ENCODE measurements at places on chromosomes 4 and X.
A peak's percentile ranks its signal among the peaks of the same experiment; 100 is the strongest.

DNA sequence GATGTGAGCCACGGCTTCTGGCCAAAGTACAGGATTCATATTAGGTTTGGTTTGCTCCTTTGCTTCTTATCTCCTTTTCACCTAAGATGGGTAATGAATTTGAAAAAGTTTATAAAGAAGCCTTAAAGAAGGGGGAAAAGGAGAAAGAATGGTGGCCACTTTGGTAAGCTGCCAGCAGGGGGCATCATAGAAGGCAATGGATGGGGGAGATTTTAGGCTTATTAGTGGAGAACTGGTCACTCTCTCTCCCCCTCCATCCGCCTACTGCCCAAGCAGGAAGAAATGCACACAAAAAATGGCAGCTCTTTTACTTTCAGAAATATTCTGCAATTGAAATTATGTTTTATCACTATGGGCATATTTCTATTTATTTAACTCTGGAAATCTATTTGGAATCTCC, 32.0 kb downstream of the SPARCL1 start:
- DNase-seq: peak; percentile 1

GRCh38 chr4:108224611-108225053, 55.9 kb upstream of the LEF1 start:
- peak; percentile 78 for DNase-seq

DNA sequence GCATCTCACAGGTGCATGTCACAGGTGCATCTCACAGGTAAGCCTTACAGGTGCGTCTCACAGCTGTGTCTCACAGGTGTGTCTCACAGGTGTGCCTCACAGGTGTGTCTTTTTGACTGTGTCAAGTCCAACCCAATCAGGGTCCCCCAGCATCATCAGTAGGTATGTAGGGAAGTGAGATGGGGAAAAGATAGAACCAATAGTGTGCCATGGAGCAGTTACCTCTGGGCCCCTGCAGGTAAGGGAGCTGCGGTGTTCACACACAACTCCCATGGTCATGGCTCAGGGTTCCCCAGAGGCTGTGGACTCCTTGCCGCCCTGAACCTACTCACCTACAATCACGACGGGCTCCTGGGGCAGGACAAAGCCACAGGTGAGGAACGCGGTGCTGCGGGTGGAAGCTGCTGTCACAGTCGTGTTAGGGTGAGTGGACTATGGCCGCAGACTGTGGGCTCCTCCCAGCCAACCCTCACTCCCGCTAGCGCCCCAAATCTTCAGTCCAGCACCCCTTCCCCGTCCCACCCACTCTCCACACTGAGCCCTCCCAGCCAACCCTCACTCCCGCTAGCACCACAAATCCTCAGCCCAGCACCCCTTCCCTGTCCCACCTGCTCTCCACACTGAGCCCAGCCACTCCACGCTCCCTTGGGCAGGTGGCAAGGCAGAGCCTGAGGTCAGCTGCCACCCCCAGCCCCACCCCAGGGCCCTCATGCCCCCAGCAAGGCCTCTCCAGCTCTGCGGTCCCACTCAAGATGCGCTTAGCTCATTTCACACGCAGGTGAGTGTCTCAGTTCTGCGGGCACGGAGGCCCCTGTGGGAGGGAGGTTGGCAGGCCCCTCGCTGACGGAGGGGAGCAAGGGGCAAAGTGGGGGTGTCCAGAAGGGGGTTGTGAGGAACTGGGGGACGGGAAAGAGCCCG, 2.1 kb upstream of the PDE6B start:
- DNase-seq: no peak

- peak; percentile 46 for DNase-seq
These were observed 143.4 kb downstream of the CPEB2 start for GRCh38 chr4:15145709-15146108.

DNA sequence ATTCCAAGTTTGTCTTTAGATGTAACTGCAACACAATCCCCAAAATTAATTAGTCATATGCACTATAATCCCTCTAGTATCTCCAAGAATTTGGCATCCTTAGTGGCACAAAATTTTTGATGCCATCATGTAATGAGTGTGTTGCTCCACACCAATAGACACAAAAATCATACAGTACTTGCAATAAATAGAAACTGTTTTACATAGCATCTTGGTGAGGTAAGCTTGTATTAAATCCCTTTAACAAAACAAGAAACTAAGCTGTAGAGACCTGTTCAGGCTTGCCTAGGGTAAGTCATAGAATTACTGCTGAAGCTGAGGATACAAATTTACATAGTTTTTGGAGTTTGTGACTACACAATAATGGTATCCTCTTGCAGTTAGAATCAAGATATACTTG, 64.5 kb upstream of the PRSS12 start:
- no peak for DNase-seq

- peak; percentile 85 for DNase-seq
These were observed 28.5 kb upstream of the FGF2 start for GRCh38 chr4:122798101-122798500.

- no peak for DNase-seq
These were observed 134.1 kb downstream of the ELOVL6 start for GRCh38 chr4:110064295-110064694.

DNA sequence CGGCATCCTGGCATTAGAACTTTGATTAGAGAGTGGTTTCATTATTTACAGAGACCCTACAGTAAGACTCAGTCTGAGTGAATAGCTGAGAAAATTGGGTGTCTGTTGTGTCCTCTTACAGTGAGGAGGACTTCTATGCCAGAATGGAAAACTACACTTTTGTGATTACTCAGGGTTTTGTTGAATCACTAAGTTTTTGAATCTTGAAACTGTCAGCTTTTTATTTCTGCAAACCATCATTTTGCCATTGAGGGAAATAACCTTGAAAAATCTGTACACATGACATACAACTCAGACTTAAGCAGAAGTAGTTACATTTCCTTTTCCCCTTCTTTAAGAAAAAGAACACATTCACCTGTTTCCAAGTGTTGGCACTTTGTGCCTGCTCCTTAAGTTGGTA, 117.6 kb upstream of the RASGEF1B start:
- DNase-seq: no peak

GRCh38 chr4:44425614-44426208, 22.9 kb downstream of the KCTD8 start:
- DNase-seq: peak; percentile 24

DNA sequence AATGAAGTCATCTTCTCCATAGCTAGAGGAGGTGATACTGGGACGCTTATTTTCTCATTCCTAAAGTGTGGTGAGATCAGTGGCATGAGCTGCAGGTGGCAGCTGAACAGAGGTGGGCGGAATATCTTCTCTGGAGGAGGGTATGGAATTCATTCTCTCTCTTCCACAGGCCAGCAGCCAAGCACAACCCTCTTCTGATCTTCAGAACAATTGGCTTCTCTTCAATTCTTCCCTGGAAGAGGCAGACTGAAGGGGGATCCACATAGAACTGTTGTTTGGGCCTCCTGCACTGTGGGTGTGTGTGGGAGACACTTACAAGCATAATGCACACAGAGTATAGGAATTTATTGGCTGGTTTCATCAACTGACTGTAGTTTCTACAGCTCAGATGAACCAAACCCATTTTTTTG, 180.4 kb upstream of the RASGEF1B start:
- DNase-seq: peak; percentile 10

GRCh38 chrX:53544936-53545335, 110.8 kb upstream of the HSD17B10 start:
- no peak for DNase-seq

- no peak for DNase-seq
These were observed 722 bp downstream of the FGF16 start for GRCh38 chrX:77447653-77448569.

DNA sequence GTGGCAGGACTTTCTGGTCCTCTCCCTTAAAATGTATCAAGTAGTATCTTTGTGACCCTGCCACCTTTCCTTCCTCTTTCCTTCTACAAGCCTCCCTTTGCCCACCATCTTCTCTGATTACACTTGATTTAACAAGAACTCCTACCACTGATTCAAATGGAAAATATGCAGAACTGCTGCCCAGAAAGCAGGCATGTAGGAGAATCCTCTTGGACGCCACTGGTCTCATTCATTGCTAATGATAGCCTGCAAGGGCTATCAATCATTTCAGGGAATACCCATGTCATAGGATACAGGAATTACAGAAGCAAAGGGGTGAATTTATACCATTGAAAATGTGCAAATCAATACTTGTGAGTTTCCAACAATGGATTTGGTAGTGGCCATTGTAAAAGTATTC, 294.6 kb upstream of the NRK start:
- DNase-seq: no peak

- DNase-seq: peak; percentile 20
These were observed 131.8 kb upstream of the ENPEP start for GRCh38 chr4:110344165-110344564.

DNA sequence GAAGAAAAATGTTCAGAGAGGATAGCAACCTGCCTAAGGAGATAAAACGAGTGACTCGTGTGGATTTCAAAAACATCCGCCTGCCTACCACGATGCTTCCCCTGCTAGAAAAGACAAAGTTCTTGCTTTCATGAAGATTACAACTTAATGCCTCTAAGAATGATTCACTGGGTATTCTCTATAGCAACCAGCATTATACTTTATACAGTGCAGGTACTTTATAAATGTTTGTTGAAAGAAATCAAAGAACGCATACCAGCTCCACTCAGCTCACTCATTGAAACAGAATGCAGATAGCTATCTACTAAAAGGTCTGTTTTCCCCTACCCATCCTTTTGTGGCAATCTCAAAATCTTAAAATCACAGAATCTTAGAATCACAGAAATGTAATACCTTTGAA, 33.7 kb downstream of the GASK1B start:
- no peak for DNase-seq

GRCh38 chr4:3013839-3014350, 50.5 kb downstream of the GRK4 start:
- no peak for DNase-seq

- DNase-seq: no peak
These were observed 258.9 kb downstream of the TENM3 start for GRCh38 chr4:182502064-182502463.

DNA sequence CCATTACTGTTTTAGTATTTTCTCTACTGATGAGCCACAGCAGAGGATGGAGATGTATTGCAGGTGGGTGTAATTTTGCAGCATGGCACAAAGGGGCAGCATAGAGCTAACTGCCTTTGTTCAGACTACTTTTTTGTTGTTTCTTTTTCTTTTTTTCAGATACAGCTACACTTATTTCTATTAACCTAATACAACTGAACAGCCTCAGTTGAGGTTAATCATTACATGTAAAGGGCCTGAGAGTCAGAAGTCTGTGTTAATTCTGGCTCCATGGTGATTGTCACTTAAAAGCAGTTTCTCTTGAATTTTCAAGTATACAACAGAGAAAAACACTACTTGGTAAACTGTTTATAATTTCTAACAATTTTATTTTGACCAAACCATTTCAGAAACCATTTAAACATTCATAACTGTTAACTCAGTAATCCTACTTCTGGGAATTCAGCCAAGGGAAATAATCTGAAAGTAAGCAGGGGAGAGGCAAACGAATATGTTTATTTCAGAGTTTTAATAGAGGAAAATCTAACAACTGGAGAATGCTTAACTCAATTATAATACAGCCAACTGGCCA, 13.9 kb upstream of the PPEF2 start:
- DNase-seq: peak; percentile 42

DNA sequence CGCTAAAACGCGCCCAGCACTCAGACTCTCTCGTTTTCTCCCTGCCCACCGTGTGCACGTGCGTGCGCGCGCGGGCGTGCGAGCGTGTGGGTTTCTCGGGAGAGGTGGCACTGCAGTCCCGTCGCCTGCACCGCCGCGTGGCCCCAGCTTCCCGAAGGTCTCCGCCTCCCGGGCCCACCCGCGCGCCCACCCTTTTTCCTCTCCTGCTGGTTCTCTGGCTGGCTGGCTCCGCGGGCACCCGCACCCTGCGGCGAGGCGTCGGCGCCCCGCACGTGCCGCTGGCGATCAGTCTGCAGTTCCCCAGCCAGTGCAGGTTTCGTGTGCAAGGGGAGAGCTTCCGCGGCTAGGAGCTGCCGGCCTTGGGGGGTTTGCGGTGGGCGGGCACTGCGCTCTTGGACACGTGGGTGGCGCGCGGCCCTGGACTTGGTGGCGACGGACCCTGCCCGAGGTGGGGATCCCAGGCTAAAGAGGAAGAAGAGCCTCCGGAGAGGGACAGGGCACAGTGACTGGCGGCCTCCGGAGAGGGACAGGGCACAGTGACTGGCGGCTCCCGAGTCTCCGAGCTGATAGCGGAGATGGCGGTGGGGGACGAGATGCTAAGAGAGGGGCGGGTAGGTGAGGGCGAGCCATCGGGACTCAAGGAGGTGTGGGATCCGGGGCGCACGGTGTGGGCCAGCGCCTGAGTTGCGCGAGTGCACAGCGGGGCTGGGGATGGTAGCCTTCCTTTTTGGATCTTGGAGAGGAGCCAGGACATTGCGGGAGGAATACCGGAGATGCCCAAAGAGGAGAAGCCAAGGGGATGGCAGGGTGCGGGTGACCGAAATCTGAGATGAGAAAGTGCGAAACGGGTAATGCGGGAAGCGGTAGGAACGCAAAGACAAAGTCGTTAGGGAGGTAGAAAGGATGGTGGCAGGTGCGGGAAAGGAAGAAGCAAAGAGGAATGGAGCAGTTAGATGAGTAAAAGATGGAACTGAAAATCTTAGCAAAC, at the start of gene FAM184B:
Gene FAM184B (minus strand): TSS at position 322 of the 988 bp plus-strand sequence. CDS start 322 bp downstream, outside the sequence.
- peak; percentile 70 for DNase-seq

DNA sequence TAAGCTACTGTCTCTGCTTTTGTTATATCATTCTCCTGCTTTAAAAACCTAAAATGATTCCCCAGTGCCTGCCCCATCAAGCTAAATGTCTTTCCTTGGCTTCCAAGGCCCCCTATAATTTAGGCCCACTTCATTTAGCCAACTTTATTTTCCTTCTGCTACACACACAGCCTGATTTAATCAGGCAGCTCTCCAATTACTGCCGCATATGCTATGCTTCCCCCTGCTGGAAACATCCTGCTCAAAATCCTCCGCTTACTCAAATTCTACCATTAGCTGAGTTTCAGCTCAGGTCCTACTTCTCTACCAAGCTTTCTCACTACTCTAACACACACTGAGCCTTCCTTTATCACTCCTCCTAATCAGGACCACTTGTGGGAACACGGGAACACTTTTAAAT, 17.0 kb downstream of the LAMP2 start:
- DNase-seq: peak; percentile 49

DNA sequence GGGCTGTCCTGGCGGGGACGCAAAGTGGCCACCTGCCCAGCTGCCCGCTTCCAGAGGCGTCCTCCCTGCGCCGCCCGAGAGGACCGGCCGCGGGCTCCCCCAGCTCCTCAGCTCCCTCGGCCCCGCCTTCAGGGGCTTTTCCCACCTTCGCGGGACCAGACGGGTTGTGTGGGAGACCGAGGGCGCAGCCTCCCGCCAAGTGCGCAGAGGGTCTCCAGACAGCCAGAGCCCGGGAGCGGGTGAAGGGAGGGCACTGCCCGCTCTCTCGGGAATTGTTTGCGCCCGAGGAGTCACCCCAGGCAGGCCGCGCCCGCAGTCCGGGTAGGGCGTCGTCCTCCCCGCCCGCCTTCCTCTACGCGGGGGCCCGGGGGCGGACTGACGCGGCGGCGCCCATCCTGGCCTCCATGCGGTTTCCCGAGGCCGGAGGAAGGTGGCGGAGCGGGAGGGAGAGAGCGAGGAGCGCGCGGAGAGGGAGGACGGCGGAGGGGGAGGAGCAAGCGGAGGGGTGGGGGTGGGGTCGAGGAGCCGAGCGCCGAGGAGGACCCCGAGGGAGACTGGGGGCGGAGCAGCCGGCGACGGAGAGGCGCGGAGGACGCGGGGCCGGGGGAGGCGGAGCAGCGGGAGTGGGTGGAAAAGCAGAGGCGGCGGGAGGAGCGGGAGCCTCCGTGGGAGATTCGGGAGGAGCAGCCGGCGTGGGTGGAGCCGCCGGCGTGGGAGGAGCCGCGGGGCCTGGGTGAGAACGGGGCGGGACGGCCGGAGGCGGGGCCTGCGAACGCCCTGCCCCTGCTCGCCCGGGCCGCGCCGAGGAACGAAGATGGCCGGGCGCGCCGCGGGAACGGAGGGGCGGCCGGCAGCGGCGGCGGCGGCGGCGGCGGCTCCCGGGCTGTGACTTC, 47.5 kb downstream of the CLDN34 start:
- peak; percentile 91 for DNase-seq
